ENCODE measurements at places on chromosomes 5 and 9.
A peak's percentile ranks its signal among the peaks of the same experiment; 100 is the strongest.

GRCh38 chr5:7851617-7852289, 820 bp upstream of the CFAP90 start:
- no peak for DNase-seq

DNA sequence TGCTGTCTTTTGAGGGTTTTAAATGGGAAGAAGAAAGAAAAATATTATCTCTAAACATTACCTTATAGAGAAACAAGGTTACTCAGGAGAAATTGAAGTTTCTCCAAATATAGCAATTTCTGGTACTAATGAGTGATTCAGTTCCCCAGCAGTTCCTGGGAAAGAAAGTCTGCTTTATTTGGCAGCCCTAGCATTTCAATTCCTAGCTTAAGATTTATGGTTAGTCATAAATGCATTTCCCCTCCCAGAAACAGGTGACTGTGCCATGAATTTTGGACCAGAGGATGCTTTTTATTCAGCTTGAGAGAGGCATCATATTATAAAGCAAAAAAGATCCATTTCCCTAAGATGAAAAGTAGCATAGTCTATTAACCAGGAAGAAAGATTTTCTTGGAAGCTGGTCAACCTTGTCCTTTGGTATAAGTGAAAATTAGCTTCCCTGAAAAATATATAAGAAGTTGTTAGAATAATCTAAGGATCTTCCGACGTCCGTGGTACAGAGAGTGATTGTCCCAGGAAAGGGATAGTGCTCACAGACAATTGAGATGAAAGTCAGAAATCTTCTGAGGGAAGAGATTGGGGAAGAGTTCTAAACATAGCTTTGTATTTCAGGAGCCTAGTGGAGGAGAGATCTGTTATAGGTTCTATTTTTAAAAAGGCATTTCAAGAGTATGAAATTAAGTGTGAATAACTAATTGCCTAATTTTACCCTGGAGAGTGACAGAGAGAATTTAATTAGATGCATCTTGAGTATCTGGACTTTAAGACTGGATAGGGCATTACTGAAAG, 164.9 kb downstream of the ESM1 start:
- DNase-seq = no peak

GRCh38 chr5:97071101-97071500, 71.3 kb downstream of the LIX1 start:
- no peak for DNase-seq

DNA sequence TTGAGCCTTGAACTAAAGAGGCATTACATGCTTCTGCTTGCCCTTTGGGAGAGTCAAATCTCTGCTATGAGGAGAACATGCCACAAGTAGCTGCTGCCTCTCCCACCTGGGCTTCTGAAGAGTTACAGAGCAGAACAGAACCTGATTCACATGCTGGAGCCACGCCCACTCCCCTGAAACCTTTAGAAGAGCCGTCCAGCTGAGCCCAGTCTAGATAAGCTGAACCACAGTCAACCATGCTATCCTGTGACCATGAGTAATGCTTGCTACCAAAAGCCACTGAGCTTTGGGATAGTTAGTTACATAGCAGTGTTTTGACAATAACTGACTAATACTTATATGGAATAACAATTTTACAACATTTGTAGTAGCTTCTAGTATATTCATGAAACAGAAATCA, 111.0 kb upstream of the VCAN start:
- DNase-seq = no peak

DNA sequence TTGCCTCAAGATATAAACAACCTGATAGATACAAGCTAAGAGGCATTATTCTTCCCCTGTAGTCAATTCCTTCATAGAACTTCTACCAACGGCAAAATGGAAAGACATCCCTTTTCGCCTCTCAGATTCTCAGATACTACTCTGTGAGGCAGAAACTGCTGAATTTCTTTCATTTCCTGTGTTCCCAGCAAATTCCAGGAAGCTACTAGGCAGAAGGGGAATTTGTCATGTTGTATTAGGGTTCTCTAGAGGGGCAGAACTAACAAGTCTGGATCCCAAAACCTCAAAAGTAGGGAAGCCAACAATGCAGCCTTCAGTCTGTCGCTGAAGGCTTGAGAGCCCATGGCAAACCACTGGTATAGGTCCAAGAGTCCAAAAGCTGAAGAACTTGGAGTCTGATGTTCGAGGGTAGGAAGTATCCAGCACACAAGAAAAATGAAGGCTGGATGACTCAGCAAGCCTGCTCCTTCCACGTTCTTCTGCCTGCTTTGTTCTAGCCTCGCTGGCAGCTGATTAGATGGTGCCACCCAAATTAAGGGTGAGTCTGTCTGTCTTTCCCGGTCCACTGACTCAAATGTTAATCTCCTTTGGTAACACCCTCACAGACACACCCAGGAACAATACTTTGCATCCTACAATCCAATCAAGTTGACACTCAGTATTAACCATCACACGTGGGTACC, 15.2 kb downstream of the RNF180 start:
- no peak for DNase-seq

- peak; percentile 42 for DNase-seq
Measured at GRCh38 chr9:129068990-129069861, 11.7 kb upstream of the DOLPP1 start.

GRCh38 chr5:113293068-113293974, 141.5 kb downstream of the TSSK1B start:
- no peak for DNase-seq

Data from stimulated activated CD8-positive, alpha-beta memory T cell treated with anti-CD3 and anti-CD28 coated beads, Interleukin-4, amount 100 ng/mL, for 4 hours (primary cell).